ENCODE measurements at places on chromosomes 13 and 19.
A peak's percentile ranks its signal among the peaks of the same experiment; 100 is the strongest.

DNA sequence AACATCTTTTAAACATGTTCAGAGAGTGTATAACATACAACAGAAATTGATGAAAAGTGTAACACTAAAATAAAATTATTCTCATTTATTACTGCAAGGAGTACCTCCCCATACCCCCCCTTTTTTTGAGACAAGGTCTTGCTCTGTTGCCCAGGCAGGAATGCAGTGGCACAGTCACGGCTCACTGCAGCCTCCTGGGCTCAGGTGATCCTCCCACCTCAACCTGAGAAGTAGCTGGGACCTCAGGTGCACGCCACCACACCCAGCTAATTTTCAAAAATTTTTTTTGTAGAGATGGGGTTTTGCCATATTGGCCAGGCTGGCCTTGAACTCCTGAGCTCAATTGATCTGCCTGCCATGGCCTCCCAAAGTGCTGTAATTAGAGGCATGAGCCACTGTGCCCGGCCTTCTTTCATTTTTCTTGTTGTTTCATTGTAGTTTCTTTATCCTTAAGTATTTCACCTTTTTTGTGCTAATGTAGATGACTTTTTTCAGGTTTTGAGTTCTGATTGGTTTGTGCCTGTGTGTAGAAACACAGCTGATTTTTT is 28.3 kb downstream of the GATAD2A start:
- DNase-seq, result no peak

DNA sequence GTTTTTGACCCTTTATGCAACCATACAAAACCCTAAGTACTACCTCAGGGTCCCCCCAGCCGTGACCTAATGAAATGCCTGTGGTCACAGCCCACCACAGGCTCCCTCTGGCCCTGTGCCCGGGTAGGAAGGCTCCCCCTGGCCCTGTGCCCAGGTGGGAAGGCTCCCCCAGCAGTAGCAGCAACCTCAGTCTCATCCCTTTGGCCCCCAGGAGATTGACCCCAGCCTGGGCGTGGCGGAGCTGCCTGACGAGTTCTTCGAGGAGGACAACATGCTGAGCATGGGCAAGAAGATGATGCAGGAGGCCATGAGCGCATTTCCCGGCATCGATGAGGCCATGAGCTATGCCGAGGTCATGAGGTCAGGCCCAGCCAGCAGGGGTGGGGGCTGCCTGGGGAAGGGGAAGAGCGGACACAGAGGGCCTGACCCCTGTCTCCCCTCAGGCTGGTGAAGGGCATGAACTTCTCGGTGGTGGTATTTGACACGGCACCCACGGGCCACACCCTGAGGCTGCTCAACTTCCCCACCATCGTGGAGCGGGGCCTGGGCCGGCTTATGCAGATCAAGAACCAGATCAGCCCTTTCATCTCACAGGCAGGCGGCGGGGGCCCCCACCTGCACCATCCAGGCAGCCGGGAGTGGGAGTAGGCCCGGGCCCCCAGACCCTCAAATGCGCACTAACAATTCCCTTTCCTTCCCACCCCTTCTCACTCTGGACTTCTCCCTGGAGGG is 6.3 kb upstream of the BEST2 start:
- no peak for DNase-seq

- no peak for DNase-seq
Measured at GRCh38 chr13:43272851-43273250, 249.5 kb downstream of the DNAJC15 start.

- DNase-seq, result no peak
Measured at GRCh38 chr13:98761126-98761985, 8.9 kb upstream of the SLC15A1 start.

- no peak for DNase-seq
Measured at GRCh38 chr13:75986818-75987217, 350.7 kb downstream of the LMO7 start.

DNA sequence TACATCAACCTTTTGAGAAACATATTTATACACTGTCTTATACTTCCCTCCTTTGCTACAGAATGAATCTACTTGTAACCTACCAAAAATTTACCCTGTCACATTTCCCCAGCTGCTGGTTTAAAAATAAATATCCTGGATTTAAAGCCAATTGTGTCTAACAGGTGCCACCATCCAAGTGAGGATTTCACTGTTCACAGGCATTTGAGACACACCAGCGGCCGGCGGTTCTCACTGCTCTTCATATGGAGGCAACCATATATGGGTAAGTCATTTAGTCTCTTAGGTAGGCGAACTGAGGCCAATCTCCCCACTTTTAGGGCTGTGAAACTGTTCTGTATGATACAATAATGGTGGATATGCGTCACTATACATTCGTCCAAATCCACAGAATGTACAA is 26.2 kb downstream of the SLC25A30 start:
- DNase-seq, result no peak

GRCh38 chr19:29259867-29260281 is 46.9 kb upstream of the UQCRFS1 start:
- peak; percentile 66 for DNase-seq

DNA sequence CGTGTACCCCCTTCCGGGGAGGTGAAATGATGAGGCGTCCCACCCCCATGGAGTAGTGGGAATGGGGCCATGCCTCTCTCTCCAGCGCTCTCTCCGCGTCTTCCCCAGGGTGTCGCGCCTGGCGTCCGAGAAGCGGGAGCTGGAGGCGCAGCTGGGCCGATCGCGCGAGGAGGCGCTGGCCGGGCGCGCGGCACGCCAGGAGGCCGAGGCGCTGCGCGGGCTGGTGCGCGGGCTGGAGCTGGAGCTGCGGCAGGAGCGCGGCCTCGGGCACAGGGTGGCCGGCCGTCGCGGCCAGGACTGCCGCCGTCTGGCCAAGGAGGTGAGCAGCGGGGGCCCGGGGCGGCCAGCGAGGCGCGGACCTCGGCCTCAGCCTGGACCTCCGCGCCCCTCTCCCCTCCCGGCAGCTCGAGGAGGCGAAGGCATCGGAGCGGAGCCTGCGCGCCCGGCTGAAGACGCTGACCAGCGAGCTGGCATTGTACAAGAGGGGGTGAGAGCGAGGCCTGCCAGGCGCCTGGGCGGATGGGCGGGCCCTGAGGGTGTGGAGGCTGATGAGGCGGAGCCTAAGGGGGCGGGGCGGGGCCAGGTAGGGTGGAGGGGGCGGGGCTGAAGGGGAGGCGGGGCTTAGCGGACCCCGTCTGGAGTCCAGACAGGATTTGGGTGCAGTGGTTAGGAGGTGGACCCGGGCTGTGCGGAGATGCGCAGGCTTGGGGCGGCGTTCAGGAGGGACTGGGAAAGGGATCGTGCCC is 7.7 kb downstream of the PGLYRP1 start:
- no peak for DNase-seq

DNA sequence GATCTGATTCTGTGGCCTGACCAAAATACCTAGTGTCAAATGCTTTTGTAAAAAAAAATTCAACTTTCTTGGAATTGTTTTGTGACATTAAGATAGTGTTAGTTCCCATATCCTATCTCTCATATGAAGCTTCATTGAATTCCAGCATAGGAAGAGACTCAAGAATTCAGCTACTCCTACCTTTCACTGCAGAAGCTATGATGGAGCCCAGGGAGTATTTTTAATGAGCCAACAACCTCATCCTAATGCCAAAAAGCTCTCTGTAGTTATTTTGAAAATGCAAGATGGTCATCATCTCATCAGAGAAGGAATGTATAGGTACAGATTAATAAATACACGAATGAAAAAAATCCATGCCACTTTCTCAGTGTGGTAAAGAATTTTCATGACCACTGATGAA is 431.2 kb upstream of the SGCG start:
- DNase-seq, result no peak

- DNase-seq, result no peak
Measured at GRCh38 chr19:55079400-55080038, 3.9 kb downstream of the EPS8L1 start.

DNA sequence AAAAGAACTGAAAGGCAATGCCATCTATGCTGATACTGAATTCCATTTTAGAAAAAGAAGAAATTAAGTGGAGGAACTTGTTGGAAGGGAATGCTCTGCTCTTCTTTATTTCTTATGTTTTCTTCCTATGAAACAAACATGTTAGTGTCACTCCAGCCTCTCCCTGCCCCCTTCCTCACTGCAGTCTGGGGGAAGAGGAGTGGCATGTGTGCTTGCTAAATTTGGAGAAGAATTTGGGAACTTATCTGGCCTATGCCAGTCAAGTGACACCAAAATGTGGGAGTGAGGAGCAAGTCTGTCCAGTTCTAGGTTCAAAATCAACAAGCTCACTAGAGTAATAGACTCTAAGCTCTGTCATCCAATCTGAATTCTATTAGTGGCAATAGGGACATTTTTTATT is 214.6 kb downstream of the RBM26 start:
- no peak for DNase-seq

- DNase-seq, result no peak
Measured at GRCh38 chr13:105597573-105597972, 937.9 kb downstream of the EFNB2 start.

DNA sequence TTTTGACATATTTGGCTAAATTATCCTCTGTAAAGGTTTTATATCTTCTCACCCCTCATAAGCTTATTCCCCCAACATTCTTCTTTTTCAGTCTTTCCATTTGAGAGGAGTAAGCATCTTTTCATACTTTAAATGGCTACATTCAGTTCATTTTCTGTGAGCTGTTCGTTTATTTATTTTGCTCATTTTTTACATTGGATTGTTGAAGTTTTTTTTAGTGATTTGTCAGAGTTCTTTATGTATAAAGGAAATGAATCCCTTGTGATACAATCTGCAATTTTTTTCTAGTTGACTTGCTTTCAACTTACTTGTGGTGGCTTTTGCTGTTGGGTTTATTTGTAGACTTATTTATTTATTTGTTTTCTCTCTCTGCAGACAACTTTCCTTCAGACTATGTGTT is 250.3 kb downstream of the DLEU7 start:
- DNase-seq, result no peak

GRCh38 chr19:5679289-5680083 is 830 bp downstream of the MICOS13 start:
- DNase-seq, result no peak

- DNase-seq, result peak; percentile 44
Measured at GRCh38 chr19:35963514-35963913, 27.3 kb downstream of the LRFN3 start.

GRCh38 chr13:111219950-111220349 is 100.5 kb upstream of the TEX29 start:
- no peak for DNase-seq

- DNase-seq, result no peak
Measured at GRCh38 chr13:100131863-100132574, 43.1 kb downstream of the PCCA start.

DNA sequence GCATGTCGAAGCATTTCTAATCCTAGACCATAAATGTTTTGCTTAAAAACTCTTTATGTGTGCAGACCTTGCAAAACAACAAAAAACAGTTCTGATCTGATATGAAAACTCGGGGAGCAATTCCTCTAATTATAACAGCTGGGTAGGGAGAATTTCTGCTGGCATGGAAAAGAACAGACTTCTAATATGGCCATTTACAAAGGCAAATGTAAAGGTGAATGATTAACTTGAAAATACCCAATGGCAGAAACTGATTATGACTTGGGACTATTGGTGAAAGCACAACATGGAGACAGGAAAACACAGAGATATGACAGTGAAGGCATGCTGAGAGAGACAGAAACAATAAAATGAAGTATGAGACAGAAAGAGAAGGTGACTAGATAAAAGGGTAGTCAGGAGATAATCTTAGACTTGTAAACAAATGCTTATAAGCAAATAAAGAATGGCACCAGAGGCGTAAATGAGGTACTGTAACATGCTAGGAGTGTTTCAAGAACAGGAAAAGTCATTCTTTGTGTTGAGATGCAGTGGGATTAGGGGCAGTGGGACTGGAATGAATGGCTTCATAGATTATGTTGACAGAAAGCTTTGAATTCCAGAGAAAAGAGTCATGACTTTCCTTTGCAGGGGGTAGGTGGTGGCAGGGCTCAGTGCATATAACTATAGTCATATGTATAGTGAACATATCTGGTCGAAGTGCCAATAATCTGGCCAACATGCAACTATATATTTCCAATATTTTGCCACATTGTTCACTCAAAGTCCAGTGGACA is 393.0 kb downstream of the ITGBL1 start:
- DNase-seq, result no peak

GRCh38 chr19:50465000-50465399 is 11.3 kb upstream of the EMC10 start:
- DNase-seq, result no peak

- DNase-seq, result no peak
Measured at GRCh38 chr13:45282994-45283393, 58.0 kb downstream of the TPT1 start.

DNA sequence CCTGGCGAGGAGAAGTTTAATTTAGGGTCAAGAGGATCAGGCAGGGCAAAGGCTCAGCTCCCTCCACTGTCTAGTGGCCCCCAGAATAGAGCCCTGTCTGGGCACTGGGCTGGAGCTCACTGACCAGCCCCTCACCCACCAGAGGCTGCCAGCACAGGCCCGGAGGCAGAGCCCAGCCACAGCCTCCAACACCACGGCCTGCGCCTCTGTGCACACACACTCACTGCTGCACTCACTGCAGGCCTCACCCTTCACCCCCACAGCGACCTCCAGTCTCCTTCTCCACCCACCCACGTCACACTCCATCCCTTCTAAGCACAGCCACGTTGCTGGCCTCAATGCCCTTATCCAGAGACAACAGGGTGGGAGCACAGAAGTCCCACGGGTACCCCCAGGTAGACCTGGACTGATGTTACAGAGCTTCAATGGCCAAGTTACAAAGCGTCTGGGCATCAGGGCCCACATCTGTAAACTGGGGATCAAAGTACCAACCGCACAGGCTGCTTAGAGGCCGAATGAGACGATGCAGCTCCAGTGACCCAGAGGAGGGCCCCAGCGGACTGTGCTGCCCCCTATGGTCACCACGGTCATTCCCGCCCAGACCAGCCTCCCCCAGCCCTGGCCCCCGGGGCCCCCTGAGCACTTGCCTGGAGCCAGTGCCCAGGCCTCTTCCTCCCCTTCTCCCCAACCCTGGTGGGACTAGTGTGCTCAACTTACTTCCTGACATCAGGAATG is 4.5 kb upstream of the PRKD2 start:
- no peak for DNase-seq

- no peak for DNase-seq
Measured at GRCh38 chr13:24135674-24136300, 24.7 kb upstream of the SPATA13 start.

GRCh38 chr13:91745967-91746366 is 347.5 kb downstream of the GPC5 start:
- DNase-seq, result no peak
